ENCODE measurements at places on chromosomes 6 and 20.

DNA sequence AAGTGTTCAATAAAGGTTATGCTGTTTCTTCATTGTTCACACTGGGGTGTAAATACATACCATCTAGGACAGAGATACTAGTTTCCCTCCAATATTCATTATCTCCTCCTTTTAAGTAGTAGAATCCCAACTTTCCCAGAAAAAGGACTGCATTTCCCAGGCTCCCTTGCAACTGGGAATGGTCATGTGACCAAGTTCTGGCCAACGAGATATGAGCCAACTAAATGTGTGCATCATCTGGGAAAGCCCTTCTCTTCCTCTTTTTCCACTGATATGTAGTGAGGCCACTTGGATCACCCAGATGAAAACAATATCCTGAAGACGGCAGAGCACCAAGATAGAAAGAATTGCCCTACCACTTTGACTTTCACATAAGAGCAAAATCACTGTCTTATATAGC lies 97.9 kb upstream of the PTPRT start:
- DNase-seq = no peak

- DNase-seq = peak; percentile 94
Observed at GRCh38 chr6:154872542-154873114, 122.5 kb upstream of the TIAM2 start.

GRCh38 chr20:5039889-5040288 lies 38.6 kb upstream of the SLC23A2 start:
- DNase-seq = no peak

GRCh38 chr20:63498960-63499337 lies at the start of gene EEF1A2:
Gene EEF1A2, minus strand, starts transcription at chr20:63499083. Its CDS starts 1,320 bp downstream, at chr20:63497763.
- no peak for DNase-seq

- no peak for DNase-seq
Observed at GRCh38 chr20:38722683-38723016, 1.6 kb upstream of the SLC32A1 start.

GRCh38 chr20:2006452-2007361 lies 12.8 kb upstream of the PDYN start:
- DNase-seq = no peak

DNA sequence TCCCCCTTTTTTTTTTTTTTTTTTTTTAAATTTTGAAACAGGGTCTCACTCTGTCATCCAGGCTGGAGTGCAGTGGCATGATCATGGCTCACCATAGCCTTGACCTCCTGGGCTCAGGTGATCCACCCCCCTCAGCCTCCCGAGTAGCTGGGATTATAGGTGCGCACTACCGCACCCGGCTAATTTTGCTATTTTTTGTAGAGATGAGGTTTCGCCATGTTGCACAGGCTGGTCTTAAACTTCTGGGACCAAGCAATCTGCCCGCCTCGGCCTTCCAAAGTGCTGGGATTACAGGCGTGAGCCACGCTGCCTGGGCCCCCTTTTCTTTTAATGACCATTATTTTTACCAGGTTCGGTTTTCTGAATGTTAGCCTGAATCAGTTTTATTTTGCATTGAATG lies 5.0 kb upstream of the FAM209A start:
- DNase-seq = no peak

- DNase-seq = no peak
Observed at GRCh38 chr20:32661820-32662528, 11.8 kb downstream of the C20orf203 start.

GRCh38 chr20:25077610-25078169 lies 4.3 kb downstream of the VSX1 start:
- DNase-seq = peak; percentile 13

DNA sequence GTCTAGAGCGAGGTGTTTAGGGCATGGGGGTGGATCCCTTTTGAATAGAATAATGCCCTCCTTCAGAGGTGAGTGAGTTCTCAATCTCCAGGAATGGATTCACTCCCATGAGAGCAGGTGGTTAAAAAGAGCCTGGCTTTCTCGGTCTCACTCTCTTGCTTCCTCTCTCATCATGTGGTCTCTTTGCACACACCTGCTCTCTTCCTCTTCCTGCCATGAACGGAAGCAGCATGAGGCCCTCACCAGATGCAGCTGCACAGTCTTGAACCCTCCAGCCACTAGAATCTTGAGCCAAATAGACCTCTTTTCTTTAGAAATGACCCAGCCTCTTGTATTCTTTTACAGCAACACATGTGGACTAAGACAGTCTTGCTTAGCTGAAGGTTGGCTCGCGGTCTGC lies 119.3 kb downstream of the BMP7 start:
- DNase-seq = no peak

GRCh38 chr6:1201547-1202200 lies 110.2 kb upstream of the FOXQ1 start:
- DNase-seq = no peak

GRCh38 chr6:38320358-38320757 lies 319.4 kb downstream of the BTBD9 start:
- DNase-seq = no peak

DNA sequence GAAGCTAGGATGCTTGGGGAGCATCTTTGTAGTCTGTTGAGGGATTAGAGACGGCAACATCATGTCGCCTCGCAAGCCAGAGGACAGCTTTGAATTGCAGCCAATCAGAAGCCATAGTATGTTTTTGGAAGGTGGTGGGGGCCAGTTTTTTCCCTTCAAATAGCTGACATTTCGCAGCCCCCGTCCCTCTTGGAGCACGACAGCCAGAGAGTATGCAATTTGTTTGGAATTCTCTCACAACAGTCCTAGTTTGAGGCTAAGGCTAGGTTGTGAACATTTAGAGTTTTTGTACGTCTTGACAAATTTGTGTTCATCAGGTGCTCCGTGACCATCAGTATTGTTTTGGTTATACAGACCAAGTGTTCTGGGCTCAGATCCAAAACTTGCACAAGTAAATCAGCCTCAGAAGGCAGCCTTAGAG lies 83.3 kb downstream of the PLCB1 start:
- no peak for DNase-seq

DNA sequence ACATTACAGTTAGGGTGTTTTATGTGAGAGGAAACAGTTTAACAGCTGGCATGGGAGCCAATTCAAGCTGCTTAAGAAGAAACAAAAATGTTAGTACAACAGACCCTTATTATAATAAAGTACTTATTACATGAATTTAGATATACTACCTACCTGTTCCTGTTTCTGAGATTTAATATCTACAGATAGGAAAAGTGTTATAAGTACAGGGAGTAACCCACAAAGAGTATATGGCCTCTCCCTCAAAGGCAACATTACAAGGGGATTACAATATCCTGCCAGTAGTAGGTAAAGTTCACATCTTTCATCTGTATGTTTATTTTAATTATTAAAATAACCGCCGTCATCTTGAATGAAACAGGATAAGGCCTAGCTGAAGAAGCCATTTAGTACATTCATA lies 1.8 kb upstream of the ME1 start:
- no peak for DNase-seq

DNA sequence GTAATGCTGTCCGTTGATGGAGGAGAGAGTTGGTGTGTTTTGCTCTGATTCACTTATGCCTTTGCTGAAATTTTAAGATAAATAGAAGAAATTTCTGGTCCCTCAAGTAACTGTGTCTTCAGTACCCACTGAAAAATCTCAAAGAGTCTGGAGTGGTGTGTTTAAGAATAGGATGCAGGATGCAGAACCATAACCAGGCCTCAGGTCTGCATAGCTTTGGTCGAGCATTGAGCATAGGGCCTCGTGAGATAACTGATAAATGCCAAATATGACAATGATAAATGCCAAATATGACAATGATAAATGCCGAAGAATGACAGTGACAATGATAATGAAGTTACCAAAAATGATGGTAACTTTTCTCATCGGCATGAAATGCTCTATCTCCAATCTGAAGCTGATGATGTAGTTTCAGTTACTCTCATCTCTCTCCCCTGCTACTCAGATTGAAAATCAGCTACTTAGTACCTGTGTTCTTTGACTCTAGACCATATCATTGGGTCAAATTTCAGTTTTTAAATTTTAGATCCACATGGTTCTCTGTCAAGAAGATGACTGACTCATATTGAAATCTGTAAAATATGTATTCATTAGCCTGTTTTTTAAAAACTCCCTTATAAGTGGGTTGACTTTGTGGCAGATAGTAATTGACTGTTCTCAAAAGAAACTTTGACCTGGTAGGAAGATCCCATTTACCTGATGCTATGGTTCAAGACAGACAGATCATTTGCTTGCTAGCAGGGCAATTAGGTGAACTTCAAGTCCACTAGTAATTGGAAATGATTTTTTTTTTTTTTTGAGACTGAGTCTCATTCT lies 96.6 kb downstream of the SLC16A10 start:
- DNase-seq = no peak

Data from DMS79 (cell line).